ENCODE measurements at places on chromosomes 13 and 19.

DNA sequence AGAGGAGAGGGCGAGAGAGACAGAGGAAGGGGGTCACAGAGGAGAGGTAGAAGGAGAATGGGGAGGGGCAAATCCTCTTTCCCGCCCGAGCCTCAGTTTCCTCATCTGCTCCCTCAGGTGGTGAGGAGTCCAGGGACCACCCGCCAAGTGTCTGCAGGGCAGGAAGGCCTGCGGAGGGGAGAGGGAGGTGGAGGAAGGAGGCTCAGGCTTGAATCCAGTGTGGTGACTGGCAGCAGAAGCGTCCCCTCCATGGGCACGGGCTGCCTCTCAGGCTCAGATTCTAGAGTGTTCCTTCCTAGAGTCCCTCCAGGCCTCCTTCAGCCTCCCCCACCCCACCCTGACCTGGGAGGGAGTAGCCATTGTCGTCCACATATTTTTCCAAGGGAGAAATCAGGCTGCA lies 16.5 kb upstream of the GARIN5A start:
- DNase-seq = no peak

- no peak for DNase-seq
Observed at GRCh38 chr13:103004661-103005345, 61.4 kb downstream of the SLC10A2 start.

DNA sequence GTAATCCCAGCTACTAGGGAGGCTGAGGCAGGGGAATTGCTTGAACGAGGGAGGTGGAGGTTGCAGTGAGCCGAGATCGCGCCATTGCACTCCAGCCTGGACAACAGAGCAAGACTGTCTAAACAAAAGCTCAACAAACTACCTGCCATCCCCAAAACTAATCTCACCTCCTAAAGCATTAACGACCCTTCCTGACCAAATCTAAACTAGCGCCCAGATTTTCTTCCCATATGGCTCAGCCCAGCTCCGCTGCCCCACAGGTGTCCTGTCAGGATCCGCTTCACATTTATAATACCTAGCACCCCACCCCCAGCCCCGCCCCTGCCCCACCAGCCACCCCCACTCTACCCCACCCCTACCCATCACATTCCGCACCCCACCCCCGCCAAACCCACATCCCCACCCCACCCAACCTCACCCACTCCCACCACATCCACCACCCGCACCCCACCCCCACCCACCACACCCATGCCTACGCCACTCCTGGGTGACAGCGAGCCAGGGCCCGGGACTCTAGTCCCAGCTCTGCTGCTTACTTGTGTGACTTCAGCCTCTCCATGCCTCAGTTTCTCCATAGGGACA lies 599 bp downstream of the C19orf12 start:
- no peak for DNase-seq

- peak; percentile 23 for DNase-seq
Observed at GRCh38 chr19:54030895-54031586, 32.7 kb downstream of the VSTM1 start.

Data from EL (cell line).